ENCODE measurements at places on chromosomes 16 and 17.

- DNase-seq, result peak; percentile 14
These were observed 702 bp downstream of the NUDT21 start for GRCh38 chr16:56450275-56450985.

- no peak for DNase-seq
These were observed 245.0 kb downstream of the CPPED1 start for GRCh38 chr16:12558641-12559040.

DNA sequence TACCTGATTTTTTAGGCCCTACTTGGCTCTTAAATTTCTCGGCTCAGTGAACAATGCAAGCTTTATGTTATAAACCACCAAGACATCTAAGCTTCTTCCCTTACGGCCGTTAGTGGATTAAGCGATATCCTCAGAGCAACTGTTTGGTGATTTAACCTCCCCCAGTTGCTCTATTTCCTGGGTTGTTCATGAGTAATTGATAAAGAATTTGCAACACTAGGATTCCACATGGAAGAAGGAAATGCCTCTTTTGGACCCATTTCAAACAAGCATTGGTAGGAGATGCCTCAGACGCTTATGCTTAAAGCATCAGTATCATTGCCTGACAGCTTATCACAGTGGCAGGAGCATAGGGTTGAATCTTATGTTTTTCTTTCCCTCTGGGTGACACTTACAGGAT is 65.3 kb downstream of the RBFOX1 start:
- peak; percentile 94 for DNase-seq

GRCh38 chr17:19312406-19312805 is 50.1 kb downstream of the B9D1 start:
- no peak for DNase-seq

DNA sequence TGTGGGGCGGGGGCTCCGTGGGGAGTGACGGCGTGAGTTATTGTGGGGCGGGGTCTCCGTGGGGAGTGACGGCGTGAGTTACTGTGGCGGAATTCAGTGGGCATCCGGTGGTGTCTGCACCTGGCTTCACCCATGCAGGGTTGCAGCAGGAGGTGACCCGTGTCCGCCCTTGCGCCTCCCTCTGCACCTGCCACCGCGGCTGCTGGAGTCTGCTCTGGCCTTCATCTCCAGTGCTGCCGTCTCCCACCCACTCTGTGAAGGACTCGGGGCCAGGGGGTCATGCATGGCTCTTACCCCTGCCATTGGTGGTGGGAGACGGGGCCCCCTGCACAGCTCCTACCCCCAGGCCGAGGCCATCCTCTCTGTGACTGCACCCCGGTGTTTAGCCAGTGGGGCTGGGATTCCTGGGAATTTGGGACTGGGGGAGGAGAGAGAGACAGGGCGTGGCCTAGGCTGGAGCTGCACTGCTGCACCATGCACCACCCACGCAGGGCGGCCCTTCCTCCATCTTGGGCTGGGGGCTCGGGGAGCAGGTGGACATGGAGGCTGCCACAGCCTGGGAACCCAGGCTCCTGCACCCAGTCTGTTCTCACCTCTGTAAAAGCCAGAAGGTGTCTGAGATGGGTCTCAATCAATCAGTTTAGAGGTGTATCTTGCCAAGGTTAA is 1.3 kb upstream of the PABPN1L start:
- DNase-seq, result no peak

- peak; percentile 99 for DNase-seq
These were observed 117.4 kb downstream of the HIC1 start for GRCh38 chr17:2172077-2172851.

- no peak for DNase-seq
These were observed 507 bp downstream of the FHOD1 start for GRCh38 chr16:67246756-67247191.

DNA sequence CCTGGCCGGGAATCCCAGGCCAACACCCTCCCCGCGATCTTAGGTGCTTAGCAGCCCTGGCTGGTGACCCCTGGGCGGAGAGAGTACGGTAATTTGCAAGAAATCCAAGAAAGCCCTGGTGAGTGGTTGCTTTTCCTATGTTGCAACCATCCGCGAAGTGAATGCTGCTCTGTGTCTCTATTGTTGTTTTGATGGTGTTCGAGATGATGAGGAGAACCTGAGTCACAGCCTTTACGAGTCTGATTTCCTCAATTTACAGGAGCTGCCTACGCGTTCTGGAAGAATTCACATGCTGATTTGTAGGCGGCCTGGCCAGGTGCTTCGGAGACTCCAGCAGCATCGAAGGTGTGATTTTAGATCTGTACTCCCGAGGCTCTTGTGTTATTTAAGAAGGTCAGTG is 63.3 kb downstream of the TMEM235 start:
- no peak for DNase-seq

GRCh38 chr17:33804401-33804800 is 450.7 kb upstream of the CCL2 start:
- DNase-seq, result no peak

- no peak for DNase-seq
These were observed 14.0 kb upstream of the RNF135 start for GRCh38 chr17:30956764-30957374.
